NB4 (cell line): ENCODE measurements at places on chromosomes 13 and 19.

DNA sequence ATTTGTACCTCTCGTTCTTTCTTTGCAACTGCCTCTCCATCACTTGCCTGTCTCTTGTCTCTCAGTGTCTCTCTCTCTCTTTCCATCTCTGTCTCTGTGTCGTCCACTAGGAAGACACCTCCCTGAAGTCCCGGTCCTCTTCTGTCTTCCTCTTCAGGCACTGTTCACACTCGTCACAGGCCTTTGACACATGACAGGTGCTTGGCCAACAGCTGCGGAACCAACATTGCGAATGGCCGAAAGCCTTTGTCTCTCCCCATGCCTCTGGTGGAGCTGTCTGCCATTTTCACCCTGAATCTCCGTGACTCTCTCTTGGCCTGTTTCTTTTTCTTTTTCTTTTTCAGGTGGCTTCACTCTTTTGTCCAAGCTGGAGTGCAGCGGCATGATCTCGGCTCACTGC lies 2.8 kb downstream of the HIPK4 start:
- no peak for DNase-seq

- DNase-seq: no peak
Observed at GRCh38 chr19:32453736-32454135, 48.2 kb downstream of the DPY19L3 start.

- no peak for DNase-seq
Observed at GRCh38 chr13:28586439-28587173, 72.3 kb upstream of the POMP start.

DNA sequence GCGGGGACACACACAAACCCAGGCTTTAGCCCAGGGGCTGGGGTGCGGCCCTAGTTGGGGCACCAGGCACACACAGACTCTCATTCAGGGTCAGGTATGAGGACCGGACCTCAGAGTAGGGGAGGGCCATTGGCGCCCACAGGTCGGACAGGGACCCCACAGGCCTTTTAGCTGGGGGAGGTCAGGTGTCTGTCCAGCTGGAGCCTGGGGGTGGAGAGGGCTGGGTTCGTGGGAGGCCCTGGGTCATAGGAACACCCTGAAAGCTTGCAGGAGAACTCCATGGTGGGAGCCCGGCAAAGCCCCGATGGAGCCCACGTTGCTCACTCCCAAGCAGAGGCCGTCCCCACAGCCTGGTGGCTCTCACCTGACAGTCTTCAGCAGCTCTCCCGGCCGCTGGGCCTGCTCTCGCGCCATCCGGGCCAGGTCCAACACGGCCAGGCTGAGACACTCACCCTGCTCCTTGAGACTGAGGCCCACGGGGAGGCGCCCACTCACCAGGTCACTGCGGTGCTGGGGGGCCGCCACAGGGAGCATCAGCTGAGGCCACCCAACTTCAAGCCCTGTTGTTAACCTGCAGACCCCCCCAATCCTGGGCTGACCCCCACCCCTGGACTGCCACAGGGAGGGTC lies 5.0 kb downstream of the JAK3 start:
- DNase-seq: no peak

GRCh38 chr13:110664041-110664440 lies 41.9 kb downstream of the CARS2 start:
- no peak for DNase-seq

- DNase-seq: no peak
Observed at GRCh38 chr19:8148410-8149260, 757 bp downstream of the FBN3 start.

DNA sequence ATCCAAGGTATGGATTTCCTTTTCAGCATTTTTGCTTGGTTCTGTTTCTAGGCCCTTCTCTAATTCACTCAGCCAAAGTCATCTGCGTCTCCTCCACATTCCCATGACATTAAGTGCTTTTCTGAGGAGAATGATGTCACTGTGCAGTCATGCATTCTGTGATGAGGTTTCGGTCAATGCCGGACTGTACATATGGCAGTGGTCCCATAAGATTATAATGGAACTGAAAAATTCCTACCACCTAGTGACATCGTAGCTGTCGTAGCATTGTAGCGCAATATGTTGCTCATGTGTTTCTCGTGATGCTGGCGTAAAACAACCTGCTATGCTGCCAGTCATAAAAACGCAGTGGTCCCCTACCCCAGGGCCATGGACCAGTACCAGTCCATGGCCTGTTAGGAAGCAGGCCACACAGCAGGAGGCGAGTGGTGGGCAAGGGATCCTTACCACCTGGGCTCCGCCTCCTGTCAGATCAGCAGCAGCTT lies 63.4 kb upstream of the TNFRSF19 start:
- DNase-seq: no peak

DNA sequence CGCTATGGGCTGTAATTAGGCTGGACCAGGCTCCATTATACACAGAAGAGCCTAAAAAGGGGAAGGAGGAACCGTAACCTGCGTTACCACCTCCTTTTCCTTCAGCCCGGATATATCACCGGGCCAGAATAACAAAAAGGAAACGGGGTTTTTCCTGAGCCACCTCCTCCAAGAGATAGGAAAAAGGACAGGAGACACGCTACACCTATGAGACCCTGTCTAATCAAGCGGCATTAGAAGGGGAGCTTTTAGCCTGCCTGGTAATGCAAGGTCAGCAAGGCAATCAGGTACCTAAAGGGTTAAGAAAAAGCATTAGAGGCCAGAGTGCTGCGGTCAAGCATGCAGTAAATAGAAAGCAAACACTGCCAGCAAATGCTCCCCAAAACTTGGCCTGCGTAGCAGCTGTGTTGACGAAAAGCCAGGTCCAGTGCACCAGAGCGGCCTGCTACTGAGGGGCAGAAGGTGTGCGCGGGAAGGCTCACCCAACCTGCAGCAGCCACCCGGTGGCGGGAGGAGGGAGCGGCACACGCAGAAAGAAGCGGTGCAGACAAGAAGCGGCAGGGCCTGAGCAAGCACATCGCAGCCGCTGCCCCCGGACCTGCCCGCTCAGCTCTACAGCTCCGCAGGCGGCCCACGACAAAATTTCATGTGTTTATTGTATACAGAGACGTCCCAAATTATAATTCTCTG lies 1466.1 kb downstream of the UQCRFS1 start:
- DNase-seq: peak; percentile 0

DNA sequence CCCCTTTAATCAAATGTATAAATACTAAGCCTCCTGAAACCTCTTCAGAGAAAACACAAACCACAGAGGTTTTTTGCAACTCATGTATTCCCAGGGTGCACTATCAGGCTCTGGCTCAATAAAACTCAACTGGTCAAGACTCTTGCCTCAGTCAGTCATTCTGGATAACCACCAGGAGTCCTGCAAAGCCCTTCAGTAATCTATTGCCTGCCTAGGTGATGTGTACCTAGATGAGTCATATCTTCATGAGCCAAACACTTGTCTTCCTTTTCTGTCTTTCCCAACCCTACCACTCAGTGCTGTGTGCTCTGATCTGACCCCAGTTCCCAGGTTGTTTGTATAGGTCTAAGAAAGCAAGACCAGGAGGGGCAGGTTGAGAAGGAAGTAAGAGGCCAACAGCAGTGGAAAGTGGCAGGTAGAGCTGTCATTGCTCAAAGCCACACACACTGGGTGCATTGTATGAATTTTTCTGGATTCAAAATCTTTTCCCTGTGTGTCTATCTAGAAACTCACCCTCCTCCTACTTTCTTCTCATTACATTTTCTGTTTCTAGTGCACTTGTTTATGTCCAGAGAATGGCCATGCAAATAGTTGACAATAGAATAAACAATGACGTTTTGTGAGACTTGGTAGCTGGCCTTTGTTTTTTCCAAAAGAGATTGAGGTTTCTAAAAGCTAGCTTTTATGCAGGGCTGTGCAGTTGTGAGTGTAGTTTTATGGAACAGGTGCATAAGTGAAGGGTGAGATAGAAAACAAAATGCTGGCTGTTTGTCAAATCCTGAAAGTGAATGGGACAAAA lies 48.1 kb downstream of the PSG1 start:
- no peak for DNase-seq

DNA sequence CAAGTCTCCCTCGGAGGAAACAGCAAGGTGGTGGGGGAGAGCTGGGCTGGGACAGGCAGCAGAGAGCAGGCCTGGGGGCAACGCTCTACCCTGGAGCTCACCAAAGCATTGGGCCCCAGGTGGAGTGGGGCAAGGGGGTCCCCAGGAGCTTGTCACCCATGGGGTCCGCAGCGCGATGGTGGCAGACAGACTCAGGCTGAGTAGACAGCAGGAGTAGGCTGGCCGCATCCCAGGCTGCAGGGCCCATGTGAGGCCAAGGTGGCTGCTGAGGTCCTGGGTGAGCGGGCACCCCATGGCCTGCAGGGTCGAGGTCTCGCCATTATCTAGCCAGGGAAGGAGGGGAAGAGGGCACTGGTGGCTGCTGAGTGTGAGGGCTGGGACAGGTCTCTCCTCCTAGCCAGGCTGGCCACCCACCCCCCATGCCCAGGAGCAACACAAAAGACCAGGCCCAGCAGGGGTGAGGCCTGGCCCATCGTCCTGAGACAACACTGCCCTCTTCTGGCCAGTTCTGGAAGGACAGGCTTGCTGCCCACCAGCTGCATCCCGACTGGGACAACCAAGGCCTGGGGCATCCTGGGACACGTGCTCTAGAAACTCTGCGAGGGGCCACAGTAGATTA lies 33.1 kb downstream of the CEBPG start:
- DNase-seq: peak; percentile 76

GRCh38 chr13:90068658-90069057 lies 1278.8 kb upstream of the MIR17HG start:
- peak; percentile 19 for DNase-seq

DNA sequence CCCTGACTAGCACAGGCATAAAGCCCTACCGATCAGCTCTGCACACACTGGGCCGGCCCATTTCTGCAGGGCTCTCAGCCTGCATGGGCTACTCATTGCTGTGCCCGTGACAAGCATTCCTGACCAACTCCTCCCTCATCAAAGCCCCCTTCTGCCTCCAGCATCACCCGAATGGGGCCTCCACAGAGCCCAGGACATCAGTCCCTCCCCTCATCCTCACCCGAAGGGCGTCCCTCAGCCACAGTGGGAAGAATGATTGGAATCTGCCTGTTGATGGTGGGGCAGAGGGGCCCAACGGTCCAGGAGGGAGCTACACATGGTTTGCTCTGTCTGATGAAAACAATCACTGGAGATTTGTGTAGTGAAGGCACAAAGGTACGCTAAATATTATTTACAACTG lies 43.8 kb downstream of the SERP2 start:
- no peak for DNase-seq

- no peak for DNase-seq
Observed at GRCh38 chr13:34230271-34230670, 412.3 kb downstream of the RFC3 start.

DNA sequence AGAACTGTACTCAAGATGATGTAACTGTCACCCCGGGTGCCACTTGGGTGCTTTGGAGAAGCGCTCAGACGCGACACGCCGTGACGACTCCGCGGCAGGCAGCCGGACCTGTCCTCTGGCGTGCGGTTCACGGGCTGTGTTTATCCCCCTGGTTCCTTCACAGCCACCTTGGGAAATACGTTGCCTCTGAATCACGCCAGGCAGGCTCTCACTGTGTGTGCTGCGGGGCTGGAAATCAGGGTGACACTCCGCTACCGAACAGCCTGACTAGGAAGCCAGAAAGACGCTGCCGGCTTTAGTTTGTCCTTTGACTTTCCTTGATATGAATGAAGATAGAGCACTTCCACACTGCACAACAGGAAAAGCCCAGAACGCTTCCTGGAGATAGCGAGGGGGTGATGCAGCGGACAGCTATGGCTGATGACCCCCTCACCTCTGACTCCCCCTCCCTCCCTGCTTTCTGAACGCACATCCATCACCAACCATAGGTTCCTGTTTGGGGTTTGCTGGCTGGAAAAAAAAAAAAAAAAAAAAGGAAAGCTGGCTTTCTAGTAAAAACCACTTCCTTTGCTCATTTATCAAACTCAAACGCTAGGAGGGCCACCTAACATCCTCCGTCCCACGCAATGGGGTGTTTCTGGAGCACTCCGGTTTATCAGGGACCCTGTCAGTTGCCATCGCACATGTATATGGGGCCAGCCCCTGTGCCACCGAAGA lies 3.7 kb upstream of the GP6 start:
- DNase-seq: no peak

- no peak for DNase-seq
Observed at GRCh38 chr19:1309977-1310852, 24.5 kb downstream of the EFNA2 start.

DNA sequence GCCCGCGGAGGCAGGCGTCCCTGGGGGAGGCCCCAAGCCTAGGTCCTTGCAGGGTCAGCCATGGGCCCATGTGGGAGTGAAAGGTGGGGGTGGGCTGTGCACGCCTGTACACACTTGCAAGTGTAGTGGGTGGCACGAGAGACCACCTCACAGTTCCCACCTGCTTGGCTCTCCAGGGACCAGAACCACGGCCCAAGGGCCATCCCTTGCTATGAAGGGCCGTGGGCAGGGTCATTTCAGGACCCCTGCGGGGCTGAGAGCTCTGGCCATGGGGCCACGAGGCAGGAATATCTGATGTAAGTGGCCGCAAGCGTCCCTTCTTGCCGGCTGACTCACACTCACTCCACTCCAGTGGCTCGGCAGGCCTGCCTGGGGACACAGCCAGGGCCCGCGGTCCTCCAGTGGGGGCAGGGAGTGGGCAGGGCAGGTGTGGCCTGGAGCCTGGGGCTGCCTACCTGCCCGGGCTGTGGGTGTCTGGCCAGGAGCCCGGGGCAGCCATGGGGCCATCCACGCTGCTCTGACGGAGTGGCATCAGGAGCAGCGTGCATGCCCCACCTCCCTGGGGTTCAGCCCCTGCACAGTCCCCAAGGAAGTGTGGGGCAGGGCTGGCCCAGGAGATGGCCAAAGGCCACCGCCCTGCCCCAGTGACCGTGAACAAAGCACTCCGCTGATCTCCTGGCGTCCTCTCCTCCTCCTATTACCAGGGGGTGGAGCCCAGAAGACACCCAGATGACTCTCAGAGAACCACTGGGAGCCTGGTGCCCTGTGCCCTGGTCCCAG lies 8.6 kb upstream of the MKNK2 start:
- peak; percentile 25 for DNase-seq

DNA sequence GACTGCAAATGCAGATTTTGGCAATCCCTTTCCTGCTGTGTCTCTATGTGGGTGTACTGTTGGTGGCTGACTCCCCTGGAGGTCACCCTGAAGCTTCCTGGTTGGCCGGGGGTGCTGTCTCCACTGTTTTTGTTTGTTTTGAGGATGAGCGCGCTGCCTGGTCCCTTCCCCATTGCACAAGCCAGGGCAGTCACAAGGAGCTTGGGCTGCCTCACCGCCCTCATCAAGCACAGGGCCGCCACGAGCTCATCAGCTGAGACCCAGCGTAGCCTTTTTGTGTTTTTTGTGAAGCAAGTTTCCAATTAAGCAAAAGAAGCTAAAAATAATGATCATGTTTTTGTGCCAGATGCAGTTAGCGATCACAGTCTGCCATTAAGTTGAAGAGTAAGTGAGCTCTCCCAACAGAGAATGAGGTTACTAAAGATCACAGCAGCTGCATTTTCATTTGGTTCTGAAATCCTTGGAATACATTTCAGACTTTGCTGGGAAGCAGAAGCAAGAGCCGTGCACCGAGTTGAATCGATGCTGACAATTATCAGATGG lies 57.8 kb downstream of the GGACT start:
- no peak for DNase-seq

- no peak for DNase-seq
Observed at GRCh38 chr19:4849019-4849418, 17.5 kb upstream of the TICAM1 start.

DNA sequence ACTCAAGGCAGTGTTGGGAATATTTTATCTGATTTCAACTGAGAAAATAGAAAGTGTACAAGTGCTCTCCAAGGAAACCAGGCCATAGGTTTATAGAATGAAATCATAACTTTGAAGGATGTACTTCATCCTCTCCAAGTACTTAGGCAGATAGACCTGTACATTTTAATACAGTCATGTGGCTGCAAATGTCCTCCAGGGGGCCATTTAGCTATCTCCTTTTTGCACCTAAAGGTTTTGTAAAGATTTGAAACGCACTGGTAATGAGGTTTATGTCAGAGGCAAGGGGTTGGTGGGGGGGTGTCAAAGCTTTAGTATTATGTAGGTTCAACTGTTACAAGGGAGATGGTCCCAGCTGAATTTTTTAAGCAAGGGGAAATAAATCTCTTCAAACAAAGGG lies 364.4 kb downstream of the DCT start:
- DNase-seq: peak; percentile 7
